ENCODE measurements at places on chromosomes 13 and 19.
A peak's percentile ranks its signal among the peaks of the same experiment; 100 is the strongest.

- peak; percentile 36 for DNase-seq
These were observed 115.1 kb downstream of the KCNRG start for GRCh38 chr13:50130123-50130946.

DNA sequence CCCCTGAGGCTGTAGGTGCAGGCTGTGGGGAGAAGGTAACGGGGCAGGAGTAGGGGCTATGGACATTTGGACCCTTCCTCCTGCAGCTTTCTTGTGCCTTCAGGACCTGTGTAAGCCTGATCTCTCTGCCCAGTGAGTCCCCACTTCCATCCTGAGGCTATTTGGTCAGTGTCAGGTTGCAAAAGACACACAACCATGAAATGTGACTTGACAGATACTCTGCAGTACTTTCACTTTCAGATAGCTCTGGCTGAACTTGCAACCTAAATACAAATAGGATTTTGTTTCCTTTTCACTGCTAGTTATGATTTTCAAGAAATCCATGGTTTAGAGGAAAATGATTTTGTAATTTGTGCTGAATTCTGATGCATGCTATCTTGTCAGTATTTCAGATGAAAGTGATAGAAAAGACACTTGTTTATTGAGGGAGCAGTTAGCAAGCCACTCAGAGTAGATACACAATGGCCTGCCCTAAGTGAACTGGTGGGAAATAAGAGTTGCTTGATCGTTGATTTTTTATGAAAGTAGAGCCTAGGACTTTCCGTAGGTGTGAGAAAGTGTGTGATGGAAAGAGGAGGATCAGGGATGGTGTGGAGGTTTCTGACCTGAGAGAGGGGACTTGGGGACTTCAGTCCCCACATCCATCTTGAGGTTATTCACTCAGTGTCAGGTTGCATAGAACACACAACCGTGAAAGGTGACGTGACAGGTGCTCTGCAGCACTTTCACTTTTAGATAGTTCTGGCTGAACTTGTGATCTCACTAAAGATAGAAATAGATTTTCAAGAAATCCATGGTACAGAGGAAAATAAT is 18.1 kb upstream of the EID2 start:
- no peak for DNase-seq

GRCh38 chr13:28423010-28423409 is 71.9 kb downstream of the FLT1 start:
- no peak for DNase-seq

DNA sequence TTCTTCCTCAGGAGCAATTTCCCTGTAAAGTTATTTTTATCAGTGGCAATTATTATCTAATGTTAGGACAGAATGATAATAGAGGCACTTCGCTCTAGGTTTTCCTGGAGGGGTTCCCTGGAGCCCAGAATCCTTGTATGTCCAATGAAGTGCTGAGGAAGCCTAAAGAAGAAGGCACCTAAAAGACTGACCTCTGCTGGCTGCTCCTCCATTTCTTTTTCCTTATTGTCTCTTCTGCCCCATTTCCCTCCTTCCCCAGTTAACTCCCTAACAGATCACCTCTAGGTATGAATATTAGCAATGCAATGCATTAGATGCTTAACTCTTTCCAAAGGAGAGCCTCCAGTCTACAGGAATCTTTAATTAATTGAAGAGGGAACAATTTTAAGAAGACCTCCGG is 985.4 kb downstream of the DIAPH3 start:
- peak; percentile 3 for DNase-seq

DNA sequence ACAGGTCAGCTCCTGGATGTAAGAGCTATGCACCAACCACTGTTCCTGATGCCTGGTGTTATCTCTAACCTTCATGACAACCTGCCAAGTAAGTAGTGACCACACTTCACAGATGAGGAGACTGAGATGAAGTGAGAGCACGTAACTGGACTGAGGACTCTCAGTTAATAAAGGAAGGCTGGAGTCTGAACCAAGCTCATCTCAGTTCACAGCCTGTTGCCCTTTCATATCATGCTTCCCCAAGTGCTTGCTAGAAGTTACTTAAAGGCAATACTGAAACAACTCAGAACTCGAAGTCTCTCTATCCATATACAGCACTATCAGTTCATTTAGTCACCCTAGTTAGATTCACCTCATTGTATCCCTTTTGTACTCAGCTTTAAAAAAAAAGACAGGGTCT is 119.7 kb downstream of the ABCC4 start:
- DNase-seq, result no peak
